ENCODE measurements at places on chromosomes 11 and 22.

DNA sequence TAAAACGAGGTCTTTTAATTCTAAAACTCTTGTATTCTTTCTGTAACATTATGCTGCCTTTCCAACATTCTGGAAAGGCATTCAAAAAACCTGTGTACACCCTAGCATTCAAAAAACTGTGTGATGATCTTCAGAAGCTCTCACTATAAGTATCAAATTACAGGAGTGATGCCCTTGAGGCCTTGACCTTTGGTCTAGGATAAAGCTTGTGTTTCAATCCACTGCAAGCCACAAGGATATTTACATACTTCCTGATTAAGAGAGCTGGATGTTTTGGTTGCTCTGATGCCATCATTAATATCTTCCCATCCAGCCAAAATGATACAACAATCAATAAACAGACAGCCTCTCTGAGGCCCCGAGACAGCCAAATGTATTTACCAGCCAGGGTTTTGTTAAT, 11.9 kb downstream of the CLPB start:
- no peak for DNase-seq

- DNase-seq: no peak
Observed at GRCh38 chr11:30432716-30433115, 109.8 kb downstream of the ARL14EP start.

DNA sequence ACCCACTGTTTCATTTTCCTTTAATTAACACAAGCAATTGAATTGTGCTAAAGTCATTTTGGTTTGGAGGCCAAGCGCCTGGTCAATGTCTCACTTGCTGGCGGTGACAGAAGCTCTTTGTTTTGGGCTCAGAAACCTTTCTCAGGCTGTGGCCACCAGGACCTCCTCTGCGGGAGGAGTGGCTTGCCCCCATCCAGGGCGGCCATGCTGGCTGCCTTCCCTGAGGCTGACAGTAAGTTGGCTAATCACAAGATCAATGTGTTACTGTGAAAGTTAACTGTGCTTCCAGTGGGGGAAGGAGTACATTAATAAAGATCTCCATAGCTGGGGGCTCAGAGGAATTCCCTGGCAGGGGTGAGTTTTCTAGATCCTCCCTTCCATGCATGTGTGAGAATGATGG, 1074.5 kb downstream of the NTM start:
- DNase-seq: no peak

GRCh38 chr11:38553148-38553547, 1955.1 kb upstream of the RAG2 start:
- no peak for DNase-seq

DNA sequence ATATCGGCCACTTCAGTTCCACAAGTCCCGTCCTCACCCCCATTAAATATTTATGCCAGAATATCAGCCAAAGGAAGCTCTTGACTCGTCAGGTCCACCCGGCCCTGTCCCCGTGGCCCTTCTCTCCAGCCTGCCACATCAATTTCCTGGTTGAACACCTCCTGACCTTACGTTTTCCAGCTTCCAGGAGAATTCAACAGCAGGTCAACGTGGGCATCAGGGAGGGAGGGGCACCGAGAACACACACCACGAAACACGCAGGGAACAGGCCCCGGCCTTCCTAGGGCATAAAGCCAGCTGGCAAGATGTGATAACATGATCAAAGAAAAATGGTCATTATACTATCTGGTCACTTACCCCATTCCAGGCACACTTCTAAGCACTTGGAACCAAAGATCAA, 15.3 kb downstream of the SULT4A1 start:
- no peak for DNase-seq

- DNase-seq: no peak
Observed at GRCh38 chr11:134483291-134483690, 71.2 kb upstream of the B3GAT1 start.

GRCh38 chr11:66749091-66749490, 20.1 kb upstream of the SPTBN2 start:
- DNase-seq: no peak

GRCh38 chr11:134413043-134413825, 1.2 kb upstream of the B3GAT1 start:
- no peak for DNase-seq

- peak; percentile 55 for DNase-seq
Observed at GRCh38 chr11:73980001-73980961, 2.4 kb downstream of the UCP2 start.

DNA sequence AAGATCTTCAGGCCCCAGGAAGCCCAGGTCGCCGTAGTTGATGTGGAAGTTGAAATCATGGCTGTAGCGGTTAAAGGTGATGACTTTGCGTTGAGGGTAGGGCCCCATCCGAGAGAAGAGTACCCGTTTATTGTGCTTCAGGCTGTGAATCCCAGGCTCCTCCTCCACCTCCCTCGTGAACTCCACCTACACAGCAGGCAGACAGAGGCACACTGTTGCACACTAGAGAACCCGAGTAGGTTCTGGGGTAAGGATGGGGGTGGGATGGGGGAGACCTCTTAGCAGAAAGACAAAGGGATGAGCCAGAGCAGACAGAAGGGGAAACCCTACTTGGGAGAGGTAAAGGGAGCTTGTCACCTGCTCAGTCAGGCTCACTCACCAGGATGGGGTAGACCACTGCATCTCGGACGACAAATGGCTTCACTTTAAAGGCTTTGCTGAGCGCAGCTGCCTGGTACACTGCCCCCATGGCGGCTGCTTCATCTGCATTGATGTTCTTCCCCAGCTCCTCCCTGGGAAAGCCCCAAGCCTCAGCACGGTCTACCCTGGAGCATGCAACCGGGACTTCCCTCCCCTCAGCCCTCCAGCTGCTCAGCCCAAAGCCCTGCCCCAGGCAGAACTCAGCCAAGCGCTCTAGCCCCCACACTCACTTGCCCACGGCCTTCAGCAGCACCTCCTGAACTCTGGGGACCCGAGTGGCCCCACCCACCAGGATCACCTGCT, 5.4 kb downstream of the HYOU1 start:
- no peak for DNase-seq

DNA sequence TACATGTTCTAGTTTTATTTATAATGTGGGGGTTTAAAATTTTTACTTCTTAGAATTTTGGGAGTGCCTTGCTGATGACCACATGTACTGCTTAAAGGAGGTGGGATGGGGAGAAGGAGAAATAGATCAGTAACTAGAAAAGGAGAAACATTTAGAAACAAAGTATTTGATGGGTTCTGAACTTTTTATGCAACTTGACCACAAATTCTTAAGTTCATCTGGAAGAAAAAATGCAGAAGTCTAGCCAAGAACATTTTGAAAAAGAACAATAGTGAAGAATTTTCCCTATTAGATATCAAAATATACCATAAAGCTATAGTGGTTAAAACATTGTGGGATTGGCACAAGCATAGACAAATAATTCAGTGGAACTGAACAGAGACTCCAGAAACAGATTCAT, 73.3 kb upstream of the AMPD3 start:
- DNase-seq: no peak

GRCh38 chr22:28183078-28183860, 264.2 kb upstream of the PITPNB start:
- no peak for DNase-seq

DNA sequence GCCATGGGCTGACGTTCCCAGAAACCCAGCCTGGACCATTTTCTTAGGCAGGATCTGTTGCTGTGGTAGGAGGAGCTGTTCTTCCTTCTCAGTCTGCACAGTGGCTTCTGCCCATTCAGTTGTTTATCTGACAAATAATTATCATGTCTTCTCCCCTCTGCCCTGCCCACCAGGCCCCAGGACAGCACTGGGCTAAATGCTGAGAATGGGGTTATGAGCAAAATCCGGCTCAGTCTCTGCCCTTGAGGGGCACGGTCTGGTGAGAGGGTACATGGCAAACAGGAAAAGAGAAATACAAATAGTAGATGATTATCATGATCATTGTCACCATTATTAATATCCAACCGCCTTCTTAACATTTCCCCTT, 42.9 kb downstream of the C11orf96 start:
- no peak for DNase-seq

DNA sequence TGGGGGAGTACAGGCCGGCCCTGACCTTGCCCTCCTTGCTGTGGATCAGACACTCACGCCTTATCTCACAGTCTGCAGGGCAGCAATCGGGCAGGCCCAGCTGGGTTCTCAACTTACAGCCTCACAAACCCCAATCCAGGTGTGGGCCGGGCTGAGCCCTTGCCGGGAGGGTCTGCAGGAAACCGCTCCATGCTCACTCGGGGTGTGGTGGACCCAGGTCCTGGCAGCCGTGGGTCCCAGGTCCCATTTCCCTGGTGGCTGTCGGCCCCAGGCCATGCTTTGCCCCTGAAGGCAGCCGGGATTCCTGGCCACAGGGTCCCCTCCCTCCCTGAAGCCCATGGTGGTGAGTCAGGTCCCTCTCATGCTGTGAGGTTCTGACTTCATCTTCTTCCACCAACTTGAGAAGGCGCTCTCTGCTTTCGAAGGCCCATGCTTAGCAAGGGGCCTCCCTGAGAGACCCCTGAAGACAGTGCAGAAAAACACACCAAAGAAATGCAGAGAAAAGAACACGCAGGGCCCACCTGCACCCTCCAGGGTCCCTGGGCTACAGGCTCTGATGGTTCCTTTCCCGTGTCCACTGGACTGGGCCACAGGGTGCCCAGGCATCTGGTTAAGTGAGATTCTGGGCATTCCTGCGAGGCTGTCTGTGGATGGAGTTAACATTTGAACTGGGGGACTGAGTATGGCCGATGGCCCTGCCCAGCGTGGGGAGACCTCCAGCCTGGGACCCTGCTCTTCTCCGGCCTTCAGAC, 588.2 kb downstream of the BRD1 start:
- no peak for DNase-seq

- no peak for DNase-seq
Observed at GRCh38 chr11:69040581-69041260, 8.0 kb upstream of the TPCN2 start.

- peak; percentile 8 for DNase-seq
Observed at GRCh38 chr11:19071255-19071654, 10.7 kb upstream of the MRGPRX2 start.

- DNase-seq: no peak
Observed at GRCh38 chr11:12218909-12219308, 108.5 kb downstream of the MICAL2 start.

- DNase-seq: no peak
Observed at GRCh38 chr11:73235236-73235786, 17.2 kb downstream of the P2RY2 start.

DNA sequence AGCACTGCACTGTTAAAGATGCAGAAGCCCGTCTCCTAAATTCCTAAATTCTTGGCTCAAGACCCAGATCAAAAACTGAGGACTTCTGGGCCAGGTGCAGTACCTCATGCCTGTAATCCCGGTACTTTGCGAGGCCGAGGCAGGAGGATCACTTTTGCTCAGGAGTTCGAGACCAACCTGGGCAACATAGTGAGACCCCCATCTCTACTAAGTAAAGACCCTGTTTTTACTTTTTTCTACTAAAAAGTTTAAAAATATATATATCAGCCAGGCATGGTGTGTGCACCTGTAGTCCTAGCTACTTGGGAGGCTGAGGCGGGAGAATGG, 29.7 kb downstream of the PDGFB start:
- no peak for DNase-seq

DNA sequence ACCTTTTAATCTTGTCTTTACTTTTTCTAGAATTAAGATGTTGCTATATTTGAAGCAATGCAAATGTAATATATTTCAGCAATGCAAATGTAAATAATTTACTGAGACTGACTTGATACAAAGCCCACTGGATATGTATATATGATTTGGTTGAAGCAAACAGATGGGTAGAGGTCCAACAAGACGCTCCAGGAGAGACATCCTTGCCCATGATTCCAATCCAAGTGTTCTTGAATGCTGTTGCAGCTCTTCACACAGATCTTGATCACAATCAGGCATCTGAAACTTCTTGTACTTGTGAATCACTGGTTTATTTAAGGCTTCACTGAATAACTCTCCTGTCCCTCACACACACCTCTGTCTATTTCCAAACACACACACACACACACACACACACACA, 507.0 kb downstream of the LRRC4C start:
- DNase-seq: no peak

DNA sequence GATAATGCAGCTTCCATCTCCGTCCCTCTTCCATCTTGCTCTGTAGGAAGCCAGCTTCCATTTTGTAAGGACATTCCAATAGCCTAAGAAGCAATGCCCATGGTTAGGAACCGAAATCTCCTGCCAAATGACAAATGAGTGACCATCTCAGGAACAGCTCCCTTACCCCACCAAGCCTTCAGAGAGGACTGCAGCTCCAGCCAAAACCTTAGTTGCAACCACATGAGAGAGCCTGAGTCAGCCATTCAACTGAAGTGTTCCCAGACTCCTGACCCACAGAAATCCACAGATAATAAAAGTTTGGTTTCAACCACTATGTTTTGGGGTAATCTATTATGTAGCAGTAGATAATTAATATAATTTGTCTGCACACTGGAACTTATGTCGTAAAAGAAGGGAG, 51.7 kb upstream of the LDLRAD3 start:
- no peak for DNase-seq

- no peak for DNase-seq
Observed at GRCh38 chr11:27858866-27859265, 158.6 kb upstream of the BDNF start.

All from effector CD8-positive, alpha-beta T cell (primary cell).